ENCODE measurements at places on chromosomes 3 and 15. TPM values are rescaled to one million over a fixed set of nuclear protein-coding genes. Genes with fewer than 3 reads are reported as not detected.

DNA sequence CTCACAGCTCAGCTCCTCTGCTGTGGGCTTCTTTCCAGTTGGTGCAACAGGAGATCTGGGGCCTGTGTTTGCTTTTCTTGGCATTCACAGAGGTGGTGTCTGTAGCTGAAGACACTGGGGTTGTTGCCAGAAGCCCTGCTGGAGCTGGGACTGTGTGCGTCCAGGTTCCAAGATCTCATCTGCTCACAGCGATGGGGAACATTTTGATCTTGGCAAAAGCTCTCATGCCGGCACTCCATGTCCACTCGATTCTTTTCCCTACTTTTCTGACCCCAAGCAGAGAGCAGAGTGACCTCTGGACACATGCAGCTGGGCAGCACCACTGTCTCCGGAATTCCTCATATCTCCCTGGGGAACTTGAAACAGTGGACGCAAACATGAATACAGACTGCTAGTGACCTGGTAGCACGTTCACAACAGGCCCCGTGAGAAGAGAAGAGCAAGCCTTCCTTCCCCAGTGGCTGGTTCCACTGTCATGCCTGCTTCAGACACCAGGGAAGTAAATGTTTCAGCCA lies 36.1 kb upstream of the MECOM start:
- no peak for DNase-seq
- H3K36me3 ChIP-seq, result no peaks in the 10 kb centered on the region
- H3K4me3 ChIP-seq, result no peak overlapping the region
- H3K27ac ChIP-seq, result no peak overlapping the region

DNA sequence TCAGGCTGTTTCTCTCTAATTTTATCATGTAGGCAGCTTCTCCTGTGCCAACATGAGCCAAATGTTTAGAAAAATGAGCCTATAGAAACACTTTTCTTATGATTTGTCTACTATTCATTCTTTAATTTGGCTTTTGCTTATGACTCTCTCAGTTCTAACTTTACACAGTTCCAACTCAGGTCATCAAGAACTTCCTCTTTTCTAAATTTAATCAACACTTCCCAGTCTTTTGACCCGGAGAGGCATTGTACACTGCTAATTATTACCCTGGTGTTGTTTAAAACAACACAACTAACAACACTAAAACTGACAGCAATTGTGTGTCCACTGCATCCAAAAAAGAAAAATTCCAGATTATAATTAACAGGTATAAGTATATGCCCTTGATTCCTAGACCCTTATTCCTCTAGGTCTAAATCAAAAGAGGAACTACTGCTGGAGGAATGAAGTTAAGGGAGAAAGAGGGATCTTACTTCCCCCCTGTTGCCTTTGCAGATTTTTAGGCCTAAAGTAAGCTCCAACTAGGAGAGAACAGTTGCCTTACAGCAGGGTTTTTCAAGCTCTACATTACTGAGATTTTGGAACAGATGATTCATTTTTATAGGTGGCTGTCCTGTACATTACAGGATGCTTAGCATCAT lies 332.2 kb upstream of the GOLIM4 start:
- no peaks in the 10 kb centered on the region for H3K4me1 ChIP-seq
- H3K4me3 ChIP-seq, result no peak overlapping the region
- no peaks in the 10 kb centered on the region for H3K27me3 ChIP-seq
- DNase-seq, result no peak

Gene GTPBP8
- total RNA-seq, result 27.0 TPM

Gene THAP10
- total RNA-seq, result 0.62 TPM

Gene LRRC31
- total RNA-seq, result not detected

DNA sequence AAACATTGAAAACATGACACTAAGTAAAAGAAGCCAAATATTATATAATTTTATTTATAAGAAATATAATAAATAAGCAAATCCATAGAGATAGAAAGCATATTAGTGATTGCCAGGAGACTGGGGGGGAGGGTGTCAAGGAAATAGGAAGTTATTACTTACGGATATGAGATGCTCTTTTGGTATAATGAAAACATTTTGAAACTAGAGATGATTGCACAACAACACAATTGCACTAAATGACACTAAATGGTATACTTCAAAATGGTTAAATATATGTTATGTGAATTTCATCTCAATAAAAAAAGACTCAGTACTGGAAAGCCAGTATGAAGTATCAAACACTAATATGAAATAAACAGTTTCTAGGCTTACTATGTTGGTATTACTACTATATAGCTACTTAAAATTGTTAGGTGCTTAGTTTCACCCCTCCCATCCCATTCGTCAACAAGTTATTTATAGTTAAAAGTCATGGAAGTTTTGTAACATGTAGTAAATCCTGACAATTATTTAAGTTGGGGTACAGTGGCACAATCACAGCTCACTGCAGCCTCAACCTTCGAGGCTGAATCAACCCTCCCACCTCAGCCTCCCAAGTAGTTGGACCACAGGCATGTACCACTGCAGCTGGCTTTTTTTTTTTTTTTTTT lies 43.7 kb downstream of the STAG1 start:
- H3K4me1 ChIP-seq, result peaks cover 4% of the 10 kb centered on the region
- no peak for DNase-seq
- no peaks in the 10 kb centered on the region for H3K27me3 ChIP-seq
- H3K36me3 ChIP-seq, result no peaks in the 10 kb centered on the region
- no peak overlapping the region for H3K4me3 ChIP-seq

Gene QTRT2
- 23.8 TPM for total RNA-seq
